ENCODE measurements at places on chromosomes 4 and X.

- no peak for DNase-seq
These were observed 13.3 kb downstream of the NKX3-2 start for GRCh38 chr4:13530823-13531624.

DNA sequence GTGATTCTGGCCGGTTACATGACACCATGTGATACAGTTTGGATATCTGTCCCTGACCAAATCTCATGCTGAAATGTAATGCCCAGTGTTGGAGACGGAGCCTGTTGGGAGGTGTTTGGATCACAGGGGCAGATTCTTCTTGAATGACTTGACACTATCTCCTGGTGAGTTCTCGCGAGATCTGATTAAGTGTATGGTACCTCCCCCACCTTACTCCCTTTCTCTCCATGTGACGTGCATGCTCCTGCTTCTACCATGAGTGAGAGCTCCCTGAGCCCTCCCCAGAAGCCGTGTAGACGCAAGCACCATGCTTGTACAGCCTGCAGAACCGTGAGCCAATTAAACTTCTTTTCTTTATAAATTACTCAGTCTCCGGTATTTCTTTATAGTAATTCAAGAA, 23.6 kb downstream of the CPE start:
- no peak for DNase-seq

DNA sequence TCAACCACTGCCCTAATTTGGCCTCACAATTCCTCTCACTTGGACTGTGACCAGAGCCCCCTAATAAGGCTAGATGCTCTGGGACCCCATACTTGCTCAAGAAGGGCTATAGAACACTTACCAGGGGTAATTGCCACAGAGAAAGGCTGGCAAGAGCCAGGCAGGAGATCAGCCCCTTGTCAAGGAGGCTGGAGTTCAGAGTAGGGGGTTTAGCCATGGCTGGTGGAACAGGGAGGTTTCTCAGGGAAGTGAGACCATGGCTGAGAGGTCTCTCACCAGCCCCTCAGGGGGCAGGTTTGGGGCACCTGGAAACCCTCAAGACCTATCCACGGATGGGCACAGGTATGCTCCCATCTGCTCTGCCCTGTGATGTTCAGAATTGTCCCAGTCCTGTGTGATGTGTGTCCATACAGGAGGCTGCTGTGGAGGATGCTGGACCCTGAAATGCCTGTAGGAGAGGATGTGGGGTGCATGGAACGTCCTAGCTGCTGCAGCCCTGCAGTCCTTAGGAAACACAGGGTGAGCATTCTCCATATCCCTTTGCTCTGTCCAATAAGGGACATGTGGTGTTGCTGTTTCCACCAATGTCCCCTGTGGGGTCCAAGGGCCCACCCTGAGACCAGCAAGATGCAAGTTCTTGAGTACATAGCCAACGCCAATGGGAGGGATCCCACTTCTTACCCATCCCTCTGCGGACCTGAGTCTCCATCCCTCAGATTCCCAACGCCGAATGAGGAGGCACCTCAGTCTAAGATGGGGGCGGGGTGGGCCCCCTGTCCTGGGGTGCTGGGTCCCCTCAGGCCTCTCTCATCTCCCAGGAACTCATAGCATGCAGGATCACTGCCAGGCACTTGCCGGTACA, 16.4 kb upstream of the HSFX1 start:
- DNase-seq: no peak

DNA sequence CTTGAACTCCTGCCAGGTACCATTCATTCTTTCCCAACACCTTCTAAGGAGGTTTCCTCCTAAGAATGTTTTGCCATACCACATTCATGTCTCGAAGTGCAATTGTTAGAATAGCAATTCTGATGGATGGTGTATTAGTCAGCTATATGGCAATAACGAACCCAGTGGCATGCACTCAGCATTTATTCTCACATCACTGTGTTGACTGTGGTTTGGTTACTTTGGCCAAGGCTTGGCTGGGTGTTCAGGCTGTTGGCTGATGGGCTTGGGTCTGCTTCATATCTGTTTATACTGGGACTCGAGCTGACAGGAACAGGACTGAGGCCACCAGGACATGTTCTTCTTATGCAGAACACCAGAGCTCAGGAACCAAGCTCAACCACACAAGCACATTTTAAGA, 31.7 kb downstream of the PSAPL1 start:
- no peak for DNase-seq

DNA sequence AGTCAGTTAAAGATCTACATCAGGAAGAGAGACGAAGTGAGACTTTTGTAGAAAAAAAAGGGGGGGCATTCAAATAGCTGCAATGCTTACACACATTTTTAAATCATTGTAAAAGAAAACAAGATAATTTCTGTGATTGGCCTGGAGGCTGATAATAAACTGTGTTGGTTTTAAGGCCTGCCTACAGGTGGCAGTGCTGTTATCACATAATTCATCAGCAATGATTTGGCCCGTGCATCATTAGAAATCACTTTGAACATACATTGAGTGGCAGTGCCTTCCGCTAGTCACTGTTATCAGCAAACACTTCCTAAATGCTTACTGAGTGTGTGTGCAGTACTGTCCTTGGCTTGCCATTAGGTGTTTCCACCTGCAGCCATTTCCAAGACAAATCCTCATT, 831.9 kb downstream of the TRIML1 start:
- DNase-seq: no peak

- no peak for DNase-seq
These were observed 2576.8 kb downstream of the PCDH7 start for GRCh38 chr4:33296876-33297455.

- DNase-seq: no peak
These were observed 418.9 kb upstream of the CPEB2 start for GRCh38 chr4:14583331-14583730.

DNA sequence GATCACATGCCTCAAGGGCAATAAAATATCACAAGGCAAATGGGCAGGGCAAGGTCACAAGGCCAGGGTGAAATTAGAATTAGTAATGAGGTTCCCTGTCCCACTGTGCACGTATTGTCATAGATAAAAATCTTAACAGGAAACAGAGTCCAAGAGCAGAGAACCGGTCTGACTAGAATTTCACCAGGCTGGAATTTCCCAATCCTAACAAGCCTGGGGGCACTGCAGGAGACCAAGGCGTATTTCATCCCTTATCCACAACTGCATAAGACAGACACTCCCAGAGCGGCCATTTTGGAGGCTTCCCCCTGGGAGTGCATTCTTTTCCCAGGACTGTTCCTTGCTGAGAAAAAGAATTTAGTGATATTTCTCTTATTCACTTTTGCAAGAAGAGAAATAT, 25.9 kb upstream of the PRDM5 start:
- DNase-seq: no peak

GRCh38 chr4:36041340-36041739, 203.0 kb downstream of the ARAP2 start:
- no peak for DNase-seq

All from inflammatory macrophage treated with lipopolysaccharide for 4 hours (primary cell).